Activated effector memory CD4-positive, alpha-beta T cell treated with anti-CD3 and anti-CD28 coated beads, Interleukin-2, amount 50 U/mL, for 16 hours (primary cell): ENCODE measurements at places on chromosomes 3 and 15.

- no peak for DNase-seq
These were observed 424.8 kb downstream of the LPP start for GRCh38 chr3:188578576-188579363.

- no peak for DNase-seq
These were observed 588.3 kb upstream of the SEMA6D start for GRCh38 chr15:47129033-47129432.

- no peak for DNase-seq
These were observed 88.5 kb downstream of the FBLN2 start for GRCh38 chr3:13637311-13637891.

GRCh38 chr3:32249184-32249782, 10.8 kb downstream of the CMTM8 start:
- no peak for DNase-seq

DNA sequence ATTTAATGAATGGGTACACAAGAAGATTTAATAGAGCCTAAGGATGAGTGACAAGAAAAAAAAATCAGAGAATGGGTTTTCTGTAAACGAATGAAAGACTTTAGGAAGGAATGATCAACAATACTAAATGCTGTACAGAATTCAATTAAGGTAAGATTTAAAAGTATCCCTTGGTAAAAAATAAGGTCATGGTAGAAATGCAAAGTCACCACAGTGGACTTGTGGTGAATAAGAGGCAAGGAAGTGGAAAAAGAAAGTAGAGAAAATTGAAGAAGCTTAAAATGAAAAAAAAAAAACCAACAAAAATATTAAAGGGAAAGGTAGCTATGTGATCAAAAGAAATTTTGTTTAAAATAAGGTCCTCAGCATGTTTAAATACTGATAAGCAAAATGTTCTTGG, 82.4 kb downstream of the PLSCR2 start:
- DNase-seq, result no peak

DNA sequence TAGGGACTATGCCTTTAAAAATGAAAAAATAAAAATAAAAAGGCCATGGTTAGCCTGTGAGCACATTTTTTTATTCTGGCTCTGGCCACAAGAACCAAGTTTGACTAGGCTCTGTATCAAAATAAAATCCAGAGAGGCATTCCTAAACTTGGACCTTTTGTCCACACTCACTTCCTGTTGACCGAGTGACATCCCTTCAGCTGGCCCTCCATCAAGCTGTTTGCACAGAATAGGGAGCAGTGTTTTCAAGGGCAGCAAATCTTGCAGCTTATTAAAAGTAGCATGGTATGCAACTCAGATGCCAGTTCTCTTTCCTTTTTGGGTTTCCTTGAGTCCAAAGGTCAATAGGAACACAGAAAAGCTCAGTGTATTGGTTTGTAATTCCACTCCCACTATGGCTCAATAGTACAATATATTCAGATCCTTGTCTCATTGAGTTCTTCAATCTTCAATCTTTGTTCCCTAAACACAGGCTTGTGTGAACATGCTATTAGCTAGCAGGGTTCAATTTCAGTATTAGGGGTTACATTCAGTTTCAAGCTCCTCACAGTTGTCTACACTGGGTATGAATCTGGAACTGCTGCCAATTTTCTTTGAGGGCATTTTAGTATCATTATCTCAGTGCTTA, 244.5 kb downstream of the RBMS3 start:
- no peak for DNase-seq

GRCh38 chr3:29453284-29454001, 172.6 kb downstream of the RBMS3 start:
- no peak for DNase-seq

DNA sequence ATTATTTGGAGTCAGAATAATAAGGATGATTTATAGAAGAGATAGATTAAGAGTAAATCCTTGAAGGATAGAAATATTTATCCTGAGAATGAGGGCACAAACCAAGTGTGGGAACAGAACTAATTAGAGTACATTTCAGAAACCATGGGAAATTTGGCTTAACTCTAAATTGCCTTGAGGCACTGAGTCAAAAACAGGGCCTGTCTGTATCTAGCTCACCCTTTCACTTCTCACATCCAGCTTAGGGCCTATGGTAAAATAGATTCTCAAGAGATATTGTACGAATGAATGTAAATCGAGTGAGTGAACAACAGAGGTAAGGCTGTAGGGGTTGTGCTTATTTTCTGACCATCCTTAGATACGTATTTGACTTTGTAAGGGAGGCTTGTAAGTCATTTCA, 586.1 kb upstream of the DPPA4 start:
- DNase-seq, result no peak

- DNase-seq, result no peak
These were observed 17.4 kb upstream of the BDH1 start for GRCh38 chr3:197573048-197573767.

- DNase-seq, result no peak
These were observed 41.8 kb downstream of the ITGB5 start for GRCh38 chr3:124845406-124845805.

- DNase-seq, result no peak
These were observed 28.6 kb downstream of the IQSEC1 start for GRCh38 chr3:13044496-13045240.

- DNase-seq, result no peak
These were observed 149.3 kb downstream of the CACNA1D start for GRCh38 chr3:53643757-53644156.

GRCh38 chr3:150931745-150932144, 26.5 kb upstream of the MINDY4B start:
- DNase-seq, result no peak

GRCh38 chr3:64848822-64849221, 161.0 kb upstream of the ADAMTS9 start:
- no peak for DNase-seq

DNA sequence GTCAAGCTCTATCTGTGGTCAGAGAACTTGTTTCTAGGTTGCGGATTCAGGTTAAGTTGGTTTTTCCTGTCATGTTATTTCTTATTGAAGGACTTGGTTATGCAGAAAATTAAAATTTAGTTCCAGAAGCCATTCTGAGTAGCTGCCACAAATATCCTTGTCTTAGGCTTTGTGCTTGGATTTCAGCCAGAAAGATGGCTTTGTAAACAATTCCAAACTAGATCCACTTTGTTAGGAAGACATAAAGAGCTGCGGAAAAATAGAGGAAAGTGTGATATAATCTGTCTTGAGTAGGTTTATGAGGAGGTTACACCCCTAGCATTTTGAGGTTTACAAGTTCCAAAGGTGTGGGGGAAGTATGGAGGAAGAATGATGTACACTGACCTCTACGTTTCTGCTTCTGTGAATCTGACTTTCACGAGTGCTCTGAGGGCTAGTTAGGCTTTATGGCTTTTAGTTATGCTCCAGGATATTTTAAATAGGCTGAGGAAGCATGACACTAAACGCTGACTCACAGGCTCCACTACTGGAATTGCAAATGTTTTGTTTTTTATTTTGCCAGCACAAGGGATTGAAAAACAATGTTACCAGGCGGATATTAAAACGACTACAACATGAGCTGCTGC, 46.3 kb upstream of the UTS2B start:
- DNase-seq, result no peak

DNA sequence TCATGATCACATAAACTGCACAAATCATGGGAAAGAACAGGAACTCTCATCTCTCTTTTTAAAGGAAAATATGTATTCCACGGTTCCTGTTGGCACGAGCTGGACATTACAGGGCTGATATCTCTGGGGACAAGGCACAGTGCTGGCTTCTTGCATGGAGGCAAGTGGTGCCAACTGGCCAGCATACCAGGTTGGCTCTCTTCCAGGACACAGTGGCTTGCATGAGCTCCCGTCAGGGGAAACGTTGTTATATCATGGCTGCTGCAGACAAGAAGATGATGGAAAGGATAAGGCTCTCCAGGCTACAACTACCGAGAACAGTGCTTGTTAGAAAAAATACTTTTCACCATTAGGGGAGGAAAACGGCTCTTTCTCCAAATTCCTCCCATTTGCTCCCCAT, 283.9 kb downstream of the RORA start:
- no peak for DNase-seq

DNA sequence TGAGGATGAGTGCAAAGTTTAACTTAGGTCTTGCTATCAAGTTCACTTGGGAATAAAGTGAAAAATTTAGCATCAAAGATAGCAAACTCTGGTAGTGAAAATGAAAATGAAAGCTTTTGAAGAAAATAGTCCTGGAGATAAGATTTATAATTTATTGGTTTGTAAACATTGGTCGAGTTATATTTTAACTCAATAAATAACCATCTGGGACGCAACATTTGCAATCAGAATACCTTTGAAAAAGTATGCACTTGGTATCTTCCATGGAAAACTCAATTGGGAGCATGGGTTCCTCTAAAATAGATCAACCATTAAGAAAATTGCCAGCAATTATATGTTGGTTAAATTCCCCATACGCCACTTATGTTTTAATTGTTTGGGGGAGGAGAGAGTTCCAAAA, 209.5 kb downstream of the NAALADL2 start:
- DNase-seq, result no peak

DNA sequence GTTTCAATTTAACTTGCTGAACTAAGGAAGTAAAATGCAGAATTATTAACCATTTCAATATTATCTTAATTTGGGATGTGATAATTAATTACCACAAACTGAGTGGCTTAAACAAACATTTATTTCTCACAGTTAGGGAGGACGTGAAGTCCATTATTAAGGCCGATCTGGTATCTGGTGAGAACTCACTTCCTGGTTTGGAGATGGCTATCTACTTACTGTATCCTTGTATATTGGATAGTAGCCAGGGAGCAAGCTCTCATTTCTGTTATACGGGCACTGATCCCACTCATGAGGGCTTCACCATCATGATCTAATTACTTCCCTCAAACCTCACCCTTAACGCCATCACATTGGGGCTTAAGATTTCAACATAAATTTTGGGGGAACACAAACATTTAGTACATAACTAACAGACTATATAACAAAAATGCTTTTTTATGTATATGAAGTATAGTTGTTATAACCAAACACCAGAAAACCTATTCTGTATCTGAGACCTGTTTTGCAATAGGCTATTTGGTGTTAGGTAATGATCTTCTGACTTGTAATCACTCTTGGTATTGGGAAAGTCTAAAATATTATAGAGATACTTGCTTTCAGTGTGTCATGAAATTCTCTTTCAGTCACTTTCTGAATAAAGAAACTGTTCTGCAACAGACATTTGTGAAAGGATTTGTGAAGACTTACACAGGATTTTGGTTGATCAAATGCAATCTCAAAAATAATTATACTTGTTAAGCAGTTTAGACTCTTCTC, 4.7 kb upstream of the KPNA4 start:
- DNase-seq, result no peak
